ENCODE measurements at places on chromosomes 5 and 9. TPM values are rescaled to one million over a fixed set of nuclear protein-coding genes. Genes with fewer than 3 reads are reported as not detected.

DNA sequence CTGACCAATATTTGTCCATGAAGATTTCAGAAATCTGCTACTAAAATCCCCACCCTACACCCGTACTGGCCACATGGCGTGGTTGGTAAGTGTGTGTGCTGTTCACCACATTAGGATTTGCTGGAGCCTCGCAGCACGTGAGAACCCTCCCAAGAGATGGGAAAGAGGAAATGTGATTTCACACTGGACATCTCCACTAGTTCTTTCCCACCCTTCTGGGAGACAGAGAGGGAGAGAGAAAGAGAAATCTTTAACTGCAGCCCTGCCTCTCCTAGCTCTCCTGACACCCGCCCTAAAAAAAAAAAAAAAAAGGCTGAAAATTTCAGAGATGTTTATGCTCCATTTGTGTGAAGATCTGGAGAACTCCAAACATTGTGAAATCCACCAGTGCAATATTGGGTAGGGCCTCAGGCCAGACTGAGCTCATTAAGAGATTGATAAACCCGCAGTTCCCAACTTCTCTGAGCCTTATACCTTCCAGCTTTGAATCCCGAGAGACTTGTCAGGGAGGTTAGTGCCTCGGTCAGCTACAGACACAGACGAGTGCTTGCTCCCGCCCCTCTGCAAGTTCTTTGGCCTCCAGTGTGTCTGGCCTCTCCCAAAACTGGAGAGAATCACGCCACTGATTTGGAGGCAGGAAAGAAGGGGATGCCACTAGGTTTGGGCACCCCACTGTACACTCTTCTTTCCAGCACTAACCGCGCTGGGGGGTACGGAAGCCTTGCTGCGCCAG is 1.9 kb downstream of the SPRY4 start:
- DNase-seq: no peak

DNA sequence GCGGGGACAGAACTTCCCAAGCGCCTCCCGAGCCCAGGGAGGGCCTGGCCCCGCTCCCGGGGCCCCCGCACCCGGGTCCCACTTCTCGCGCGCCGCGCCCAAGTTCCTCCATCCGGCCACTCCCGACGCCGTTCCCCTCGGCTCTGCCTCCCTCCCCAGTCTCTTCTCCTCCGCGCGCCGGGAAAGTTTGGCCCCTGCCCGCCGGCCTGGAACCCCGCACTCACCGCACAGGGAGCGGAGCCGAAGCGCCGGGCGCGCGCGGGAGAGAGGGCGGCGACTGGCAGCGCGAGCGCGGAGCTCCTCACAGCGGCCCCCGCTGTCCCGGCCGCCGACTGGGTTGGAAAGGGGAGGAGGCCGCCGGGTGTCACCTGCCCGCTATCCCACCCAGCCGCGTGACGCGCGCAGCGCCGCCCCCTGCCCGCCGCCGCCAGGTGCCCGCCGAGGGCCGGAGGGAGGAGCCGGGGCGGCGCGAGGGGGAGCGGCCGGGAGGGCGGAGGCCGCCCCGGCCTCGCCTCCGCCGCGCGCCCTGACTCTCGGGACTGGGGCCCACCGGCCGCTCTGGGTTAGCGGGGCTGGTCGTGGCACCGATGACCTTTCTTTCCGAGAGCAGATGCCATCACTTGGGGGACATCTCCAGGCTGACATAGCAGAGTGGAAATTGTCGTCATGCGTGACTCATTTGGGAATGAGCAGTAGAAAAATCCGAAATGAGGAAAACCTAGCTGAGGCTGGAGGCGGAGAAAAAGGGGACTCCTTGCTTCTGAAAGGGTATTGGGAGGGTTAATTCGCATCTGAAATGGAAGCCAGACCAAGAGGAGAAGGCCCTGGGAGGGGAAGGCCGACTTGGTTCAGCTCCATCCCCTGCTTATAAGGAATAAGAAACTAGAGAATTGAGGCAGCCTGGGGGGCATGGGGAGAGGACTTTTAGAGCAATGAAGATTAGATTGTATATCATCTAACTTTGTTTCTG is at the start of gene ELOVL7:
ELOVL7 (minus strand) TSS at position 334 of the 970 bp plus-strand sequence. CDS start 56,872 bp downstream, outside the sequence.
- DNase-seq: peak; percentile 89

Gene ACOT12
- 1.0 TPM for total RNA-seq

DNA sequence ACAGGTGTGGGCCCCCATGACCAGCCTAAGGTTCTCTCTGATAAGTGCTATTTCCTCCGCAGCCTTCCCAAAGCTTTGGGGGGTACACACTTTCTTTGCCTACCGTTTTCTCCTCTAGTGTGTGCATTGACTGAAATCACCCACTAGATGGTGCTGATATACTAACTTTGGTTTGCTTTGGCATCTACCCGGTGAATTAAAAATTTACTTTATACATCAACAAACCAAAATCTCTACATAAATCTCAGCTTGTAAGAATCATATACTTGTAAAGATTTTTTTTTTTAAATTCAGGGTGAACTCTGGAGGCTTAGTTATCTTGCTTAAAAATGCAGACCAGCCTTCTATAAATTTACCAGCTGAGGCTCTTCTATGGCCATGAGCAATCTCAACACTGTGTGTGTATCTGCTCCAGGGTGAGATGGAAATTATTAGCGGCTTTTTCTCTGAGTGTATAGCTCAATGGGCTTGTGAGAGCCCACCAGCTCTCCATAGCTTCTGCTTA is 475.7 kb upstream of the TNC start:
- DNase-seq: peak; percentile 8

GRCh38 chr9:95082401-95083084 is 235.0 kb downstream of the FANCC start:
- DNase-seq: no peak

DNA sequence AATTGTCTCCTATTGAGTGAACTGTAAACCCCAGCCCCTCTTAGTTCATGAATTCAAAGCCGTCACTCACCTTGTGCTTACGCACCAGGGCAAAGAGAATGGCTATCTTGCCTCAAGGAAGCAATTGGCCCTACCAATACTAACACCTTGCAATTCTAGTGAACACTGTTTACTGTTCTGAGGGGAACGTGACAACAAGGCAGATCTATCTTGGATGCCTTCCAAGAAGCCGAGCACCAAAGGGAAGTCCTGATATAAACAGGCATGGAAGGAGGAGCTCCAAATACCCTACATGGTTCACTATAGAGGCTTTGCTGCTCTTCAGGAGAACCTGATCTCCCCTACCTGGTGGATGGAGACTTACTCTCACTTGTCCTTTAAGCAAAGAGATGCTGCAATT is 1.7 kb upstream of the PLPPR1 start:
- DNase-seq: no peak

DNA sequence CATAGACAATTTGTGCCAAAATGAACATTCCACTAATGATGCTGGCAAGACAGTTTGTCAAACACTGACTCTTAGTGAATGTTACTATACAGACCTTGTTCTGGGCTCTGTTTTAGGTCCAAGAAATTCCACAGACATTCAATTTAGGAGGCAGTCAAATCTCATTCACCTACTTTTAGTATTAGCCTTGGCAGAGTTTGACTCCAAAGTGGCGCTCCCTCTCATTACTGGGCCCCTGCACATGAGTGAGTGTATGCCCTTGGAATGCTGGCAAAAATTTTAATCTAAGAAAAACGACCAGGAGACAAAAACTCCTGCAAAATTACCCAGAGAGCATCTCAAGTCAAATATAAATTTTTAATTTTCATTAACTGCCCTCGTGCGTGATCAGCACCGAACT is 94.9 kb upstream of the SLC27A6 start:
- DNase-seq: no peak

All from prostate gland (tissue), 2 donors.